ENCODE measurements at places on chromosomes 4 and X. TPM values are rescaled to one million over a fixed set of nuclear protein-coding genes. Genes with fewer than 3 reads are reported as not detected.

DNA sequence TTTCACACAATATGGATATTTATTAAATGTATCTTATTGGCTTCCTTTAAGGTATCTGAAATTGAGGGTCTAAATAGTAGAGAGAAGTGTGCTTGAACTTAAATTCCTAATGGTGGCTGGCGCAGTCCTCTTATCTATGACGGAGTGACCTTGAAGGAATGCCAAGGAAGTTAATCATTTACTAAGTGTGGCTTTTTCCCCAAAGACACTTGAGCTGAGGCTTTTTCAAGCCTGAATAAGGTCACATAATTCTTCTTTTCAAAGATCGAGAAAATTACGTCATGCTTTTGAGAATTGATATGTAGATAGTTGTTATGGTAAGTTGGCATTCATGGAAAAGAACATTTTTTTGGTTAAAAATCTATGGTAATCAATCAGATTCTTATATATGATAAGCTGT lies 11.7 kb upstream of the PRPS2 start:
- no peaks in the 10 kb centered on the region for H3K27me3 ChIP-seq
- no peak overlapping the region for H3K27ac ChIP-seq
- DNase-seq, result no peak
- H3K36me3 ChIP-seq, result no peaks in the 10 kb centered on the region
- H3K4me1 ChIP-seq, result no peaks in the 10 kb centered on the region
- H3K4me3 ChIP-seq, result no peak overlapping the region

The ZIC3 gene
- total RNA-seq, result 72.9 TPM

GRCh38 chrX:28719620-28720019 lies 132.4 kb downstream of the IL1RAPL1 start:
- no peak for DNase-seq
- no peak overlapping the region for H3K27ac ChIP-seq
- no peaks in the 10 kb centered on the region for H3K4me1 ChIP-seq
- H3K36me3 ChIP-seq, result no peaks in the 10 kb centered on the region

- no peak overlapping the region for H3K27ac ChIP-seq
- no peak for DNase-seq
- H3K4me3 ChIP-seq, result no peak overlapping the region
- H3K4me1 ChIP-seq, result no peaks in the 10 kb centered on the region
- no peaks in the 10 kb centered on the region for H3K36me3 ChIP-seq
Observed at GRCh38 chrX:115409551-115409950, 120.0 kb downstream of the LUZP4 start.

- no peak overlapping the region for H3K4me3 ChIP-seq
- H3K27me3 ChIP-seq, result no peaks in the 10 kb centered on the region
- H3K27ac ChIP-seq, result peak overlapping the region; percentile 97
- peak; percentile 17 for DNase-seq
Observed at GRCh38 chr4:184384810-184385557, 89.4 kb downstream of the IRF2 start.

The DGAT2L6 gene
- total RNA-seq, result not detected

All from GM23338 (cell line).